ENCODE measurements at places on chromosomes 11 and 22.

- DNase-seq: no peak
Observed at GRCh38 chr11:120057595-120058581, 80.0 kb downstream of the TRIM29 start.

- DNase-seq: no peak
Observed at GRCh38 chr11:128846985-128847384, 20.1 kb downstream of the KCNJ1 start.

- no peak for DNase-seq
Observed at GRCh38 chr11:70951139-70951804, 301.1 kb downstream of the SHANK2 start.

DNA sequence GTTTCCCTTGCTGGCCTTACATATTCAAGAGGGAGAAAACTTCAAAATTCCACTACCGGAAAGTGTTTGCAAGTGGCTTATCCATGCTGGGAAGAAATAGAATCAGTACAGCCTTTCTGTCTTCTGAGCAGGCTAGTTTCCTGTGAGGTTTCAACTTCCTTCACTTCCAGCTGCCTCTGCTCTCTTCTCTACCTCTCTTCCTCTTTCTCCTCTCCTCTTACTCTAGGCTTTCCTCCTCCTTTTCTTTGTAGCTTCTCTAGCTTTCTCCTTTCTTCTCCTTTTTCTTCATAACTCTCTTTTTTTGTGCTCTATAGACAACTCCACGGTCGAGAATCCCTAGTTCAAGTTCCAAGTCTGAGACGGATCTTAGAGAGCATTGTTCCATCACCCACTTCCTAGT, 421.8 kb downstream of the ETS1 start:
- DNase-seq: no peak

GRCh38 chr22:22431271-22432220, 77.0 kb downstream of the ZNF280B start:
- peak; percentile 6 for DNase-seq
